ENCODE measurements at places on chromosomes 13 and 19.

DNA sequence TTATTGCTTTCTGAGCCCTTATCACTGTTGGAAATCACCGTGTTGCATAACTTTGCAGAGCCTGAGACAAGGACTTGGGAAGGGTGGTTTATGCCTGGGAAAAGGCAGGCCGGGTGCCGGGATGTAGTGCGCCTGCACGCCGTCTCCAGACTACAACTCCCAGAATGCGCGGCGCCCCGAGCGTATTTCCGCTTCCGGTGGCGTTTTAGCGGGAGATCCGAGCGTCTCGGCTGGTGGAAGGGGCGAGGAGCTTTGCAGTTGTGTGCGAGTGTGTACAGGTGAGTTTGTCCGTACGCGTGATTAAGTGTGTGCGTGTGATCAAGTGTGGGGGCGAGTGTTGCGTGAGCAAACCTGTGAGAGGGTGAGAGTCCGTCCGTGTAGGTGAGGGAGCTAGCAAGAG, 75.4 kb downstream of the PEG3 start:
- DNase-seq: no peak

- DNase-seq: peak; percentile 6
Observed at GRCh38 chr13:74574964-74575728, 440.9 kb upstream of the KLF12 start.

DNA sequence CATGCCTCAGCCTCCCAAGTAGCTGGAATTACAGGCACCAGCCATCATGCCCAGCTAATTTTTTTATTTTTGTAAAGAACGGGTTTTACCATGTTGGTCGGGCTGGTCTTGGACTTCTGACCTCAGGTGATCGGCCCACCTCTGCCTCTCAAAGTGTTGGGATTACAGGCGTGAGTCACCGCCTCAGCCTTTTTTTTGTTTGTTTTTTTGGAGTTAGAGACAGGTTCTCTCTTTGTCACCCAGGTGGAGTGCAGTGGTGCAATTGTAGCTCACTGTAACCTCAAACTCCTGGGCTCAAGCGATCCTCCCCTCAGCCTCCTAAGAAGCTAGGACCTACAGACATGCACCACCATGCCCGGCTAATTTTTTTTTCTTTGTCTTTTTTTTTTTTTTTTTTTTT, 15.6 kb upstream of the NOTCH3 start:
- no peak for DNase-seq

DNA sequence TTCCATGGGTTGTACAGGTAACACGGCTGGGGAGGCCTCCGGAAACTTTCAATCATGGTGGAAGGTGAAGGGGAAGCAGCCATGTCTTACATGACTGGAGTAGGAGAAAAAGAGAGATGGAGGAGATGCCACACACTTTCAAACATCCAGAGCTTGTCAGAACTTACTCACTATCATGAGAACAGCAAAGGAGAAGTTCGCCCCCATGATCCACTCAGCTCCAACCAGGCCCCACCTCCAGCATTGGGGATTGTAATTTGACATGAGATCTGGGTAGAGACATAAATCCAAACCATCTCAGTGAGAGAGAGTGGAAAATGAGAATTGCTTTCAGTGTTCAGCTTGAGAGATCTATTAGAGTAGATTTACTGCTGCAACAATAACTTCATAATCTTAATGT, 210.9 kb downstream of the NDFIP2 start:
- no peak for DNase-seq

DNA sequence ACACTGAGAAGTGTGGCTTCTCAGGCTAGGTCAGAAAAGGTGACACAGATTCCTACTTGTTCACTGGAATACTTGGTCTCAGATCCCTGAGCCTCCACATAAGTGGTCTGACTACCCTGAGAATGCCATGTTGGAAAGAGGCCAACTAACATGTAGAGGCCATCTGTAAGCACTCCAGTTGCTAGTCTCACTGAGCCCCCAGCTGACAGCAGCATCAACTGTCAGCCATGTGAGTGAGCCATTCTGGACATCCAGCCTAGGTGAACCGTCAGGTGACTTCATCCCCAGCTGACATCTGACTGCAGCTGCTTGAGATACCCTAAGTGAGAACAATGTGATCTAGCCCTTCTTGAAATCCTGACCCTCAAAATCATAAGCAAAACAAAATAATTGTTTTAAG, 18.1 kb upstream of the ARL11 start:
- peak; percentile 62 for DNase-seq

- DNase-seq: peak; percentile 88
Observed at GRCh38 chr19:16078759-16079707, 2.7 kb downstream of the TPM4 start.

- no peak for DNase-seq
Observed at GRCh38 chr13:48993150-48993549, 17.4 kb downstream of the FNDC3A start.

DNA sequence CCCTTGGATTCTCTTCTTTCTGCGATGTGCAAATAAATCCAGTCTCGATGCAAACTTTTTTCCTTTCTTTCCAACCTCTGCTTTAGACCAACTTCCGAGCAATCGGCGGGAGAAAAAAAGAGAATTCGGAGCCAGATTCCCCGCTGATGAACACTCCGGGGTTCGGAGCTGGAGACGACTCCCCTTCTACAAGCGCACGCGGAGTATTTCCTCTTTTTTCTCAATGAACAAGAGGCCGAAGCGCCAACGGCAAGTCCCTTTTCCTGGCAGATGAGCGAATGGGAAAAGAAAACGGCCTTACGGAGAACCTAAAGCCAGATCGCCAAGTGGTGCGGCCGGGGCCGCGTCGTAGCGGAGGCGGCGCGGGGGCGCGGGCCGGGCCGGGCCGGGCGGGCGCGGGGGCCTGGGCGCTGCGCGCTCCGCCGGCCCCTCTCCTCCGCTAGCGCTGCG, 250 bp downstream of the SPRY2 start:
- peak; percentile 72 for DNase-seq

DNA sequence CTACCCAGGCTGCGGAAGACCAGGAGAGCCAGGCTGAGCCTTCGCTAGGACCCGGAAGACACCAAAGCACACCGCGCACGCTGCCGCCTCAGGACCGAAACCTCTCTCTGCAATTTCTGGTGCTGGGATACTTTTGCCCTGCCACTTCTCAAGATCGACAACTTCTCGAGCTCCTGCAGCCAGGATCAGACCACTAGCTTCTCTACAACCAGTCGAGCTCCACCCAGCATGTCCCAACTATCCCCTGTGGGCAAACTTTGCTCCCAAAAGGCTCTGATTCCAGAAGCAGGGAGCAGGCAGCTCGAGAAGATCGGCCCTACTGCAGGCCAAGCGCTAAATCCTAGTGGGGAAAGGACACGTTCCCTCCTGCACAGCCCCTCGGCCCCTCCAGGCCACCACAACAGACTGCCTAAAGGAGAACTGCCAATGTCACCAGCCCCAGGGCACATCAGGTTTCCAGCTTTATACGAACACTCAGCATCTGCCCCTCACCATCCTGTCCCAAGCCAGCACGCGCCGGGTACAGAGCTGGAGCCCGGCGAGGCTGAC, 979 bp downstream of the AKAP8 start:
- DNase-seq: peak; percentile 65

- no peak for DNase-seq
Observed at GRCh38 chr19:5063873-5064645, 95.1 kb downstream of the KDM4B start.

- no peak for DNase-seq
Observed at GRCh38 chr13:76878043-76878442, 8.2 kb downstream of the KCTD12 start.

DNA sequence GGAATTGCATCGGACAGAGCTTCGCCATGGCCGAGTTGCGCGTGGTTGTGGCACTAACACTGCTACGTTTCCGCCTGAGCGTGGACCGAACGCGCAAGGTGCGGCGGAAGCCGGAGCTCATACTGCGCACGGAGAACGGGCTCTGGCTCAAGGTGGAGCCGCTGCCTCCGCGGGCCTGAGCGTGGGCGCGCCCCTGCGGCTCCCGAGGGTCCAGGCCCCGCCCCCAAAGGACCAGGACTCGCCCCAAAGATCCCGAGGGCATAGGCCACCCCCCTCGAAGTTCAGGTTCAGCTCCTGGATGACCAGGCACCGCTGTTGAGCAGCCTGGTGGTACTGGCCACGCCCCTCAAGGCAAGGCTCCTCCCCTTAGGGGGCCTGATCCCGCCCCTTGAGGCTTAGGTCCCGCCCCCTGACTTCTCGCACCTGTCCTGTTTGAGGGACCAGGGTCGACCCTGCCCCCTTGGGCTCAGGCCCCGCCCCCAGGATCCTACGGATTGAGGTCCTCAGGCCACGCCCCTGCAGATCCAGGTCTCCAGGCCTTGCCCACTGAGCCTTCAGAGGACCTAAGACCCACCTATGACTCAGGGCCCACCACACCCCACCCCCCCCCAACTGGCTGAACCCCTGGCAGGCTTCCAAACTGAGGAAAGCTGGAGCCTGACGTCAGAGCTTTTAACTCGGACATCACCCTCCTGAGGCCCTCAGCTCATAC, 43.1 kb downstream of the CYP4F22 start:
- DNase-seq: no peak

DNA sequence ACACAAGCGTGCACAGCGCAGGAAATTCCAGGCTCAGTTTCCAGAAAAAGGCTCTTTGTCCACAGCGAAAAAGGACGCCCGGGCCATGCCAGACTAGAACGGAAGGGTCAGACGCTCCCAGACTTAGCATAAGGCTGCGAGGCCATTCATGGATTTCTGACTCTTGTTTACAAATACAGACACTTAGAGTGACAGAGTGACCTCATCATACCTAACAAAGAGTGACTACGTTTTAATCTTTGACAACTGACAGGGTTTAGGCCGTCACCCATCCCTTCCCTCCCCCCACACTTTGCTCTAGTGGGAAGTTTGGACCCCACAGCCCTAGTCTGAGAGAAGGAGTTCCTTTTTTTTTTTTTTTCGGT, 418 bp upstream of the ZNF709 start:
- no peak for DNase-seq

DNA sequence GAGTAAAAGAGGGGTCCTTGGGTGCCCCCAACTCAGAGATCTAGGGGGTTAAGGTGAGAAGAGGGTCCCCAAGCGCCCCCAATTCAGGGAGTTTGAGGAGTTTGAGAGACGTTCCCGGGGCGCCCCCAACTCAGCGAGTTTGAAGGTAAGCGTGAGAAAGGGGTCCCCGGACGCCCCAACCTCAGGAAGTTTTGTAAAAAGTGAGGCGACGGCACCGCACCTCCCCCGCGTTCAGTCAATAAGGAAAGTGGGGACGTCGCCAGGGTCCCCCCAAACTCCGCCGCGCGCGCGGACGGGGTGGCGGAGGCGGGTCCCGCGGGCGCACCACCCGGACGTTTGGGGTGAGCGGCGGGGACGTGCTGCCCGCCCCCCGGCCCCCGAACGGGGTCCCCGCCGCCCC, 353 bp downstream of the RFX2 start:
- DNase-seq: no peak

DNA sequence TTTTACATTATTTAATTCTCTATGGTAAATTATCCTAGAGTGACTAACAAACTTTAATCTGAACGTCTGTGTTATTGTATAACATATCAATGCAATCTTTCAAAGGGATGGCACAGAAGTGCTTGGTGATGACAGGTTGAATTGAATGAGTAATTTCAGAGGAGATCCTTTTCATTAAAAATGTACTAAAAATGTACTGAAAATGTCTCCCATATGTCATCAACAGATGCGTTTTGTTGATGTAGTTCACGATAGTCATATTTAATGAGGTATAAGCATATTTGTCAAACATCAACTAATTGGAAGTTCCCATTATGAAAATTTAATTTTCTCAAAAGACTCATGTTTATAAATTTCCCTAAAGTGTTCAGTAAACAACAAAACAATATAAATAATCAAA, 1434.7 kb upstream of the PCDH20 start:
- no peak for DNase-seq

DNA sequence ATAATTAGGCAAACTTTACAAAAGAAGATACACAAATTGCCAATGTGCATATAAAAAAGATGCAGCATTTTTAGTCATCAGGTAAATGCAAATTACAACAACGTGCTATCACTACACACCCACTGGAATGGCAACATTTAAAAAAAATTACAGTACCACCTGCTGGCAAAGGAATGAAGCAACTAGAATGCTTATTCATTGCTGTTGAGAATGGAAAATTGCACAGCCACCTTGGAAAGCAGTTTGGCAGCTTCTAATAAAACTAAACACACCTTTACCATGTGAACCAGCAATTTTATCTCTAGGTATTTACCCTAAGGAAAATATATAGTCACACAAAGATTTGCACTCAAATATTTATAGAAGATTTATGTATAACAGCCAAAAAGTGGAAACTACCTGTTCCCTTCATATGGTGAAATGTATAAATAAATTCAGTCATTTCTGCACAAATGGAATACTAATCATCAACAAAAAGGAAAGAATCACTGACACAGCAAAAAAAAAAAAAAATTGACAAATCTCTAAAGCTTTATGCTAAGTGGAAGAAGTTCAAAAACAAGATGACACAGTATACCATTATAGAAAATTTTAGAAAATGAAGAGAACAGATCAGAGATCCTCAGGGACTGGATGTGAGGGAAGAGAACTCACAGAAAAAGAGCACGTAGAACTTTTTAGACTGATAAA, 30.3 kb downstream of the OXGR1 start:
- DNase-seq: no peak

GRCh38 chr13:86445672-86446071, 646.5 kb upstream of the SLITRK6 start:
- DNase-seq: no peak

DNA sequence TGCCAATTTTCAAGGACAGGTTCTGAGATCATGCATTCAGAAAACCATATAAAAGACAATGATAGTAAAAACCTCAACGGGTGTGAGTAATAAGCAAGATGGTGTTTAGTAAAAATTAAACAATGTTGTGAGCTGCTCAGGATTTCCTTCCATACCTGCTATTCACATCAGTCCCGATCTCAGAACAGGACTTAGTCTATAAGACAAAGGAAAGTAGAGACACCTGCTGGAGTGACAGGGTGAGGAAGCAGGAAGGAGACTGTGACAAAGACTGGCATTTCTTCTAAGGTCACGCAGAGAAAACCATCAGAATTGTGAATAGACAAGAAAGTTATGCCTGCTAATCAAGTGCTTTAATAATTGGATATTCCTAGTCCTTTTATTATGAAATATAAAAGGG, 648.0 kb downstream of the DACH1 start:
- no peak for DNase-seq

GRCh38 chr13:97629601-97630272, 195.8 kb downstream of the RAP2A start:
- no peak for DNase-seq

GRCh38 chr13:101916108-101916774, 463.8 kb downstream of the ITGBL1 start:
- DNase-seq: no peak

GRCh38 chr19:41843371-41843770, 1.1 kb downstream of the LYPD4 start:
- no peak for DNase-seq
